ENCODE measurements at places on chromosomes 6 and 20.
A peak's percentile ranks its signal among the peaks of the same experiment; 100 is the strongest.

GRCh38 chr6:118935331-118935668, 341 bp upstream of the MCM9 start:
- no peak for DNase-seq

- no peak for DNase-seq
Measured at GRCh38 chr20:36768768-36769430, 4.7 kb downstream of the DSN1 start.

DNA sequence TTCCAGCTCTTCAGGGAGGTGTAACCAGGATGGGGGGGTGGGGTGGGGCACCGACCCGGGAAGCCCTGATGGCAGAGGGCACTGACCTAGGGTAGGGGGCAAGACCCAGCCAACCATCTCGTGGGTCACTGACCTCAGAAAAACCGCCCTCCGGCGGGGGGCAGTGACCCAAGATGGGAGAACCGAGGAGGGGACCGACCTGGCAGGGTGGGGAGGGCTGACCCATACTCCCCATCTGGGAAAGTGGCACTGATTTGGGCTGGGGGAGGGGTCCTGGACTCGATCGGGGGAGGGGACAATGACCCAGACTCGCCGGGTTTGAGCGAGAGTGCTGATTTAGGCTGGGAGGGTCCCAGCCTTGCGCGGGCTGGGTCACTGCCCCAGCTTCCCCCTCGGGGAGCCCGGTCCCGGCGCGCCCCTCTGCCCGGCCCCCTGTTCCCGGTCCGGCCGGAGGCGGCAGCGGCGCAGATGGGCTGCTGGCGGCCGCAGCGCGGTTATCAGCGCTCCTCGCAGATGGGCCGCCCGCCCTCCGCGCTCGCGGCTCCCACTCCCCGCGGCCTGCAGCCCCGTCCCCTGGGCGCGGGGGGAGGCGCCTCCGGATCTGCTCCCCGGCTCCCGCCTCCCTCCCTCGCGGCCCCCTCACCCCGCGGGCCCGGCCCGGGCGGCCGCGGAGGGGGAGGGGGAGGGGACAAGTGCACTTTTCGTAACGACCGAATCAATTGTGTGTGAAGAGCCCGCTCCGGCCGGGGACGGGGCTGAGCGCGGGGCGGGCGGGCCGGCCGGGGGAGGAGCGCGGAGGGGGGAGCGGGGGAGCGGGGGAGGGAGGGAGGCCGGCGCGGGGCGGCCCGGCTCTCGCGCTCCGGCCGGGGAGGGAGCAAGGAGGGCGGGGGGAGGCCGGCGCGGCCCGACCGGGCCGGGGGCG, 2.2 kb downstream of the NOL4L start:
- no peak for DNase-seq

- DNase-seq = no peak
Measured at GRCh38 chr6:99614430-99615186, 8.0 kb downstream of the PRDM13 start.

DNA sequence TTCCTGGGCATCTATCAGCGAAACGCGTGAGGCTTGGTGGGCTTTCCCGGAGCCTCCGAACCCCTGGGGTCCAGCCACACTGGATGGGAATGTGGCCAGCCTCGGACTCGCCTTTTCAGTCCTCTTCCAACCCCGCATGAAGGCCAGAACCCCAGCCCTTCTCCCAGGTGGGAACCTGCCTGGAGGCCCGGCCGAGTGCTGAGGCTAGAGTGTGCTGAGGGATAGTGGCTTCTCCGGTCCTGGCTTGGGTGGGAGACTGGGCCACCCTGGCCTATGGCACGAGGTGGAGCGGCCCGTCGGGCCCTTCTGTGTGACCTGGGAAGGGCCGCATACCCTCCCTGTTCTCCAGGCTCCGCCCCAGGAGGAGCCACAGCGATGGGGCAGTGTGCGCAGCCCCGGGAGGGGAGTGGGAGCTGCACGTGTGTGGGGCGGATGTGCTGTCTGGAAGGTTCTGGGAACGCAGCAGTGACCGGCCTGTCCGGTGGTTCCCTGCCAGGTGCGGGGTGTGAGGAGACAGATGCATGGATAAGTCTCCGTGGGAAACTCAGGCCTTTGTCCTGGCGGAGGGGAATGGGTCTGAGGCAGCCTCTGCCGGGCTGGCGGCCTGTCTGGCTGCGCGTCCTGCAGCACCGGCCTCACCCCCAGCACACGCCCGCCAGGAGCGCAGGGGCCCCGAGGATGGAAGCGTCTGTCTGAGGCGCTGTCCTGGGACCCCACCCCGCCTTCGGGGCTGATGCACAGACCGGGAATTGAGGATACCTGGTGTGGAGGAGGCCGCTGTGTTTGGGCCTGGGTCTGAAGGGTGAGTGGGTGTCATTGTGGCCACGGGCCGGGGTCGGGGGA, 1.1 kb upstream of the BHLHE23 start:
- DNase-seq = no peak

DNA sequence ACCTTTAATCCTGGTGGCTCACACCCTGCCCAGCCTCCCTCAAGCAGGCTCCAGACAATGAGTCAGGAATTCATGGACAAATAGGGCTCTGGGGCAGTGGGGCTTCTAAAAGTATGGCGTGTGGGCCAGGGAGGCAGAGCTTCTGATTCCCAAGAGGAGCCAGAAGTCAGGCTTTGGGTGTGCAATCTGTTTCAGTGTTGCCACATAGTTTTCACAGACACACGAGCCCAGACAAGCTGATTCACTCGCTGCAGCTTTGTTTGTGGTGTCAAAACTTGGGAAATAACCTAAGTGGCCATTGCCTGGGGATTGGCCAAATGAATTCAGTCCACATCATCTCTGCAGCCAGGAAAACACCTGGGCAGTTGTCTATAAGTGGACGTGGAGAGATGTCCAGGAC, 9.2 kb downstream of the PEDS1 start:
- DNase-seq = peak; percentile 94

GRCh38 chr20:59663513-59664060, 59.2 kb downstream of the PHACTR3 start:
- no peak for DNase-seq

GRCh38 chr6:73548458-73549446, 27.9 kb upstream of the EEF1A1 start:
- DNase-seq = peak; percentile 29
